ENCODE measurements at places on chromosomes 11 and 22.

DNA sequence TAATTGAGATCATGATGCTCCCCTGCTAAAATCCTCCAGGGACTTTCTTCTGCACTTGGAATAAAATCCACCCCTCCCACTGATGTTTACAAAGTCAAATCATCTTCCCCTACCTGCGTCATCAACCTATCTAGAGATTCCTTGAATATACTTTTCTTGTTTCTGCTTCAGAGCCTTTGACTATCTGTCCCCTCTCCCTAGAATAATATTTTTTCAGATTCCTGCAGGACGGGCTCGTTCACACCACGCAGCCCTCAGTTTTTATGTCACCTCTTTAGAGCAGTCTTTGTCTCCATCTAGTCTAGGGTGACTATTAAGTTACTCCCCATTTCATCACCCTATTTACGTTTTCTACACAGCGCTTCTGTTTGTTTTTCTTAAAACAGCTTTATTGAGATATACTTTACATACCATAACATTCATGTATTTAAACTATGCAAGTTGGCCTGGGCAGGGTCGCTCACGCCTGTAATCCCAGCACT, 94.8 kb upstream of the SESN3 start:
- DNase-seq = no peak

DNA sequence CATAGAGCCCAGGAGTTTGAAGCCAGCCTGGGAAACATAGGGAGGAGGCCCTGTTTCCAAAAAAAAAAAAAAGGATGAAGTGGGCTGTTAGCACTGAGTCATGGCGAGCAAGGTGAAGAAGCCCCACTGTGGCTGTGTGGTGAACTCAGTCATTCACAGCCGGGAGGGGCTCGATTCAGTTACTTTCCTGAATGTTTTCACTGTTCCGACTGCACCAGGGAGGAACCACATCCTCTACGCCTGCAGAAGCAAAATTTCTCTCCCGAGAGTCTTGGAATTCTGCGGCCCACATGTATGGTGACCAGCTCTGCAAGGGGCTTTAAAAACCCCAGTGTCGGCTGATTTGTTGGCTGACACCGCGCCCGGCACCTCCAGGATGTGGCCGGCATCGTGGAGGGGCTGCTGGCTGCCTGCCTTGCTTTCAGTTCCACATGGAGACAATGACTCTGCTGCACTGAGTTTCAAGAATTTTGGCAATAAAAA, 27.8 kb upstream of the GRAMD4 start:
- DNase-seq = no peak

DNA sequence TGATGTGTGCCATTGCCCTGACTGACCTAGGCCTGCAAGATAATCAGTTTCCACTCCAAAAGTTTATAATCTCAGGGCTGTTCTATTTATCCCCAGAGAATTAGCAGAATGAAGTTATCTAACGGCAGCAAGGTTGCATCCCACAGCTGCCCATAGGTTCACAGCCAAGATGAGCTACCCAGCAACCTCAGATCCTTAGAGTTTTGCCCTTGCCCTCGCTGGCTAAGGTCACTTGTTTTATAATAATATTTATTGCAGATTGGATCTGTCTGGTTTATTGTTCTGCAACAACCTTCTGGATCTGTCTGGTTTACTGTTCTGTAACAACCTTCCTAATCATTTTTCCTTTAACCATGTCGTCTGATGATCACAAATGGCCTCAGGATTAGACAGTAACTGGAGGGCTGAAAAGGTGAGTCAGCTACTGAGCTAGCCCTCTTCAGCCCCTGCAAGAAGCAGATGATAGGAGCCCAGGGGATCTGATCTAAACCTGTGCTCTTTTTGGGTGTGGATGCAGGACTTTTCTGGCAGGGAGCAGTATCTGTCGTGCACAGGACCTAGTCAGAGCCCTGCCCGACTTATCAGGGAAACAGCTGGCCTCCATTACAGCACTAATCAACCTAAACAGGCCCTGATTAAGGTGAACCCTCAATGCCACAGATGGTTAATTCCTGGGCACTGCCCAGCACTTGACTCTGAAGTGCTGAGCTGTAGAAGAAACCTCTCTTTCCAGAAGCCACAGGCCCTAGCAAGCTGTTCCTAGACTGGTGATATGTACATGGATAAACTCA, 642.9 kb upstream of the KIRREL3 start:
- no peak for DNase-seq

DNA sequence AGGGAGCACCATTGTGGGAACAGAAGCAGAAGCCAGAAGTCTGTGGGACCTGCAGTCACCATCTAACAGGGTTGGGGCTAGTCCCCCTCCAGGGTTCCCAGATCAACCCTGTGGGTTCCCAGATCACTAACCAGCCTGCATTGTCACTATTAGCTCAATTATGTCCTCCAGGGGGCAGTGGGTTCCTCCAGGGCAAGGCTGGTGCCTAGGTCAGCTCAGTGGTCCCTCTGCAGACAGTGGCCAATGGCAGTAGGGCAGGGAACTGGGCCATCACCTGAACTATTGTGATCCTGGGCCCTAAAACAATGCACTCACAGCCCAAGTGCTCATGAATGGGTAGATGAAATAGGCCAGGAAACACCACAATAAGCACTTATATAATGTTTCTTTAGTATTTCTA, 18.8 kb upstream of the PRSS23 start:
- DNase-seq = no peak

GRCh38 chr11:73914284-73914683, 36.5 kb upstream of the DNAJB13 start:
- no peak for DNase-seq

GRCh38 chr11:19073454-19074415, 13.2 kb upstream of the MRGPRX2 start:
- DNase-seq = no peak

DNA sequence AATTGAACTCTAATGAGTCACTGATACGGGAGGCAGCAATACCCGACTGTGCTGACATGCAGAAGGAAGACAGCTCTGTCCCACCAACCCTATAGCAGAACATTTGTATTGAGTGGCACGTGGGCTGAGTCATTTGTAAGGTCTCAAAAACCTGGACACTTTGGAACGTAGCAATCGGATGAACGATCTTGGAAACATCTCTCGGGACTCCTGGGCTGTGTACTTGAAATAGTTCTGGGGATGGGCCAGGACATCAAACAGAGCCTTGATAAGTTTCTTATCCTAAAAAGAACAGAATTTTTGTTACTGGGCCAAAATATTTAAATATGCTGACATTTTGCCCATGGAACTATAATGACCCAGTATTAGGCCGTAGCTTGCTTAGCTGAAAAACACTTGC, 17.1 kb upstream of the NRIP3 start:
- DNase-seq = no peak

- DNase-seq = no peak
These were observed 451.2 kb downstream of the INSC start for GRCh38 chr11:15565880-15566279.

DNA sequence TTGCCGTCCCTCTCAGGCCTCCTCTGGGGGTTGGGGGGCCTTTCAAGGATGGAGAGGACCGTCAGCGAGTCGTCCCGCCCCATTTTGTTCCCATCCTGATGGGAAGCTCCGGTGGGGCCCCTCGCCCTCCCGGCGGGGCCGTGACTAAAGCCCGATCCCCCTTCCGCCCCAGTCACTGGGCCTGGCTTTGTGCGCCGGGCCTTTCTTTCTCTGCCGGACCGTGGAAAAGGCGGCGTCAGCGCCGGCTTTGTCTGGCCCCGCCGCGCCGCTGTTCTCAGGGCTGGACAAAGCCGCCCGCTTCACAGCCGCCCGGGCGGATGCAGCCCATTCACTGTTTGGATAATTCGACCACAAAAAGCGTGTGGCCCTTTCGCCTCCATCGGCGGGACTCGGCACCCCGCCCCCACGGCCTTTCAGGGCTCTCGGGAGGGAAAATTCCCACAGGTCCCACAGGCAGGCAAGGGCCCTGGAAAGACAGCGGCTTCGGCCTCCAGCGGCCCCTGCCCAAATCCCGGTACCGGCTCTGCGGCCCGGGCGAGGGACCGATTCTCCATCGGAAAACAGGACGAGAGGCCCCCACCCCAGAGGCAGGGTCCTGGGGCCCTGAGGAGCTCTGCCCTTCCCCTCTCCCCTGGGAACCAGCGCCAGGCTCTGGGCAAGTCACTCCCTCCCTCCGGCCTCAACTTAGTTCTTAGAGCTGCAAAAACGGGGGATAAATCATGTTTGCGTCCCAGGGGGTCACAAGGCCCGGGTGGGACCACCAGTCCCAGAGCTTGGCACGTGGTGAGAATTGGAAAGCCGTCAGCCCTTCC, 87.2 kb downstream of the WNT7B start:
- DNase-seq = no peak

DNA sequence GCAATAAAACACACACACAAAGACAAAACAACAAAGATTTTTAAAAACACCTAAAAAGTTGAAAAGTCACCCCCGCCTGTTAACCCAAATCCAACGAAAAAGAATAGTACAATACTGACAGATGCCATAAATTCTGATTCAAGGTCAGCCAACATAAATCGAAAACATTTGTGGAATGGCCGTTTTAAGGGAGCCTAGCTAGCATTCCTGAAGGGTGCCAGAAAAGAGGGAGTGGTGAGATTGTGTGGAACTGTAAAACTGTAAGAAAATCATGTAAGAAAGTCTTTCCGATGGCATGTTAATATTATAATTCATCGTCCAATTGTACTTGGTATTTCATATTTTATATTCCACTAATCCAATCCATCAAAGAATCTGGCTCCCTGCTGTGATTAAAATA, 75.1 kb downstream of the RAB38 start:
- DNase-seq = no peak

Data from cerebellar cortex (tissue), 1 donor.